ENCODE measurements at places on chromosomes 1 and 21. TPM values are rescaled to one million over a fixed set of nuclear protein-coding genes. Genes with fewer than 3 reads are reported as not detected.

DNA sequence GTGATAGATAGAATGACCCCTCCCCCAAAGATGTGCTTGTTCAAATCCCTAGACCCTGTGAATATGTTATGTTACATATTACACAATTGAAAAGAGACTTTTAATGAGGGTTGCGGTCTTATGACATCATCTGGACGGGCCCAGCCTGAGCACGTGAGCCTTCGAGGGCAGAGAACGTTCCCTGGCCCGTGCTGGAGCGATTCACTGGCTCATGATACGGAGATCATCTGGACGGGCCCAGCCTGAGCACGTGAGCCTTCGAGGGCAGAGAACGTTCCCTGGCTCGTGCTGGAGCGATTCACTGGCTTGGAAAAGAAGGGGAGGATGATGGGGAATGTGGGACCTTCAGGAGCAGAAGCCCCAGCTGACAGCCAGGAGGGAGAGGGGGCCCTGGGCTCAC, 34.4 kb upstream of the COL18A1 start:
- no peak for DNase-seq

Gene FAM151A
- not detected for total RNA-seq

GRCh38 chr1:17561247-17561548, 21.7 kb downstream of the ARHGEF10L start:
- DNase-seq, result no peak

GRCh38 chr1:150146849-150147542, 2.7 kb upstream of the PLEKHO1 start:
- no peak for DNase-seq

- no peak for DNase-seq
These were observed 53.2 kb upstream of the MRPS6 start for GRCh38 chr21:34020005-34020847.

Gene MROH9
- total RNA-seq, result not detected

DNA sequence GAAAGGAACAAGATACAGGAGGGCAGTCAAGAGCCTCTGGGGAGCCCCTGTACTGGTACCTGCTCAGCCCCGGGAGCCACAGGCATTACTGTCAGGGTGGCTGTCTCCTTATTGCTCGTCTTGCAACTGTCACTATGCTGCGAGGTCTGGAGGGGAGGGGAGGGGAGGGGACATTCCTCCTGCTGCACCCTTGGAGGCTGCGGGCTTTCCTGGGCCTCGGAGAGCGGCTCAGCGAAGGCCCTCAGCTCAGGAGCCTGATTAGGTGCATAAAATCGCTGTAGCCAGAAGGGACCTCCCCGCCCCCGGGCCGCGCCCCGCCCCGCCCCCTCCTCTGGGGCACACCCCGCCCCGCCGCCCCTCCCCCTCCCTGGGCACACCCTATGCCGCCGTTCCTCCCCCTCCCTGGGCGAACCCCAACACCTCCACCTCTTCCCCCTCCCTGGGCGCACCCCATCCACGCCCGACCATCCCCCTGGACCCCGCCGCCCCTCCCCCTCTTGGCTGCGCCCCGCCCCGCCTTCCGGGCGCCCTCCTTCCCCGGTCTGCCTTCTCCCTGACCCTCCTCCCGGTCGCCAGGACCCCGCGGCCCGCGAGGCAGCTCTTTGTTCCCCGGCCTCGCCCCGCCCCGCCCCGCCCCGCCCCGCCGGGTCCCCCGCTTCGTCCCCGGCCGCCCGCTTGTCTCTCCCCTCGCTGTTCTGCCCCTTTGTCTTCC, 35.5 kb downstream of the CACHD1 start:
- peak; percentile 89 for DNase-seq

DNA sequence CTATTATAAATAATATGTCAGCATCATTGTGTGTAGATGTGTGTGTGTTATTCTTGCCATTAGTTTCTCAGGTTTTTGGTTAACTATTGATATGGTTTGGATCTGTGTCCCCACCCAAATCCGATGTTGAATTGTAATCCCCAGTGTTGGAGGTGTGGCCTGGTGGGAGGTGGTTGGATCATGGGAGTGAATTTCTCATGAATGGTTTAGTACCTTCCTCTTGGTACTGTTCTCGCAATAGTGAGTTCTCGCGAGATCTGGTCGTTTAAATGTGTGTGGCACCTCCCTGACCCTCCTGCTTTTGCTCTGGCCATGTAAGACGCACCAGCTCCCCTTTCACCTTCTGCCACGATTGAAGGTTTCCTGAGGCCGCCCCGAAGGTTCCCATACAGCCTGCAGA, 9.6 kb upstream of the POFUT2 start:
- DNase-seq, result no peak

DNA sequence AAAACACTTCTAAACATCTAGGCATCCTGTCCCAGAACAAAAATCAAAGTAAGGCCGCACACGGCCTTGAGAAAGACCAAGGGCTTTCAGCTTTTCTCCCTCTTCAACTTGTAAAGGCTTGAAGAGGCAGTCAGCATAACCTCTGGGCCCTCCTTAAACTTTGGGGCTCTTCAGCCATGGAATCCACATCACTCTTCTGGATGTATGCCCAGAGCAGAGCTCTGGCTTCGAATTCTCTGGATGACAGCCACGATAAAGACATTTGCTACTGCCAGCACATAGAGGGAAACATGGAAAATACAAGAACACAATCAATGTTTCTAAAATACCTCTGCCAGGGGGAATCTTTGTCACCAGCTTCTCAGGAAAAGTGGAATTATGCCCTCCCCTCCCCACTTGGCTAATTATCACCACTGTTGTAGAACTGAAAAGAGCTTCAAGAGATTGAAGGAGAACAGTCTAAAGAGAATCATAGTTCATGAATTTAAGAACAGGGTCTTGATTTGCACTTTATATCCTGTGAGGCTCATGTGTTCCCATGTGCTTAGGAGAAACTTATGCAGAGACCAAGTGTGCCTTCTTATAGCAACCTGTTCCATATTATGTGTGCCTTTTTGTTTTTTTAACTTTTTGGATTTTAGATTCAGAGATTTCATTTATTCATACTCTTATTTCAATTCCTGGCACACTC, 39.0 kb upstream of the DPT start:
- DNase-seq, result no peak

DNA sequence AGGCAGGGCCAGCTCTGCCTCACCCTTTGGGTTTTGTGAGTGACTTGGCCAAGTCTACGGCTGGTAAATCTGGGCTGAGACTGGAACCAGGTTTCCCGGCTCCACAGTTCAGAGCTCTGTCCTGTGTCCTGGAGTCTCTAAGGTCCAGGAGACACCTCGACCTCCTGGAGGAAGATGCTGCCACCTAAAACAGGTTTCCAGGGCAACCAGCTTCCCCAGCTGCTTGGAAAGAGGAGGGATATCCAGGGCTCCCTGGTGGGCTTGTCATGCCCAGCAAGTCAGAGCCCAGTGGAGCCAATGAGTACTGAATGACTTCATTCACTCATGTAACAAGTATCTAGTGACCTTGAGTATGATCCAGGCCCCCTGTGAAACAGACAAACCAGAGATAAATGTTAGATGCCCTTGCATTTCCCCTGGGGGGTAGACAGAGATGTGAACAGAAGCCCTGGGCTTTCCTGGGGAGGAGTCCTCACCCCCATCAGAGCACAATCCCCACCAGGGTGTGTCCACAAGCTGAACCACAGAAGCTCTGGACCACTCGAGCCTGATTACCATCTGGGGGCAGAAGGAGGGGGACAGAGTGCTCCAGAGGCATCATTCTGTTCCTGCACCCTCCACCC, 181.2 kb upstream of the RAB4A start:
- DNase-seq, result no peak

Gene TNFRSF4
- total RNA-seq, result not detected

Gene CXADR
- 226 TPM for total RNA-seq

Gene KLHDC8A
- total RNA-seq, result 20.2 TPM

DNA sequence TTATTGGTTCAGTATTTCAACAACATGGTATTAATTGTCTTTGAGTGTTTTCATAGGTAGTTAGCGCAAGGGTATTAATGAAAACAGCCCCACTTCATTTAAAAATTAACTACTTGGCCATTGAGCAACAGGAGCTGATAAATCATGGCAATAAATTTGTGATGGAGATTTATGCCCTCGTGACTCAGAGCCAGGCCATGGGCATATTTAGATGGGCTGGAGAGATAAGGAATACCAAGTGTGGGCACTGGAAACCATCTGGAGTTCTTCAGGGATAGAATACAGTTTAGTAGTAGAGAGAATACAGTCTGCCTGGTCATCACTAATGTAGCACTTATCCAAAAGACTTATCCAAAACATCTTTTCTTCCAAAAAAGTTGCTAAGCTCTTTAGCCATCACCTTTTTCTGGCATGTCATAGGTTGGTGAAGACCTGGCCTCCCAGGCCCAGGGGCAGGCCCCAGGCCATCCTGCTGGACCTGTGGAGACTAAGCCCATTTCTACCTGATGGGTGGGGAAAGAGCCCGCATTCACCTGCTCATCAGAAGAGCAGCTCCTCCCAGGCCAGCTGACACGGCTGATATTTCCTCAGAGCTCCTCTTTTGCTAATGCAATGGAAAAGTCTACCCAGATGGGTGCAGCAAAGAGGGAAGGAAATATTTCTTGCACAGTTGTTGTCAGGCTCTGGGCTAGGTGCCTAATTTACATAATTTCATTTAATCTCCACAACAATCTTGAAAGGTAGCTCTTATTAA, 238.0 kb downstream of the TM2D1 start:
- no peak for DNase-seq

DNA sequence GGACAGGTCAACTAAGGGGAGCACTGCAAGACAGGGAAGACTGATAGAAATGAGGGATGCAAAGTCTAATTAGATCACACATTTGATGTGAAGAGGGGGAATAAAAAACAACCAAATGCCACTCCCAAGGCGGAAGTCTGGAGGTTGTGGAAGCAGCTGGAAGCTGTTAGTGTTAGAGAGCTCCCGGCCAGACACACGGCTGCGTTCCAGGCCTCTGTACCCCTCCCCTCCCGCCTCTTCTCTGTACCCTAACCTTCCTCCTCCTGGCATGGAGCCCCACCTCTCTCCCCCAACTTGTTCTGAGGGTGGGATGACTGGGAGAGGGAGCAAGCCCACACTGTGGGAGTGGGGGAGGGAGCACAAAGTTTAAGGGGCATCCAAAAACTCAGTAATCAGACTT, 67.0 kb downstream of the PLEKHA6 start:
- no peak for DNase-seq

Gene MCOLN3
- 0.47 TPM for total RNA-seq

Gene MTARC2
- total RNA-seq, result not detected

DNA sequence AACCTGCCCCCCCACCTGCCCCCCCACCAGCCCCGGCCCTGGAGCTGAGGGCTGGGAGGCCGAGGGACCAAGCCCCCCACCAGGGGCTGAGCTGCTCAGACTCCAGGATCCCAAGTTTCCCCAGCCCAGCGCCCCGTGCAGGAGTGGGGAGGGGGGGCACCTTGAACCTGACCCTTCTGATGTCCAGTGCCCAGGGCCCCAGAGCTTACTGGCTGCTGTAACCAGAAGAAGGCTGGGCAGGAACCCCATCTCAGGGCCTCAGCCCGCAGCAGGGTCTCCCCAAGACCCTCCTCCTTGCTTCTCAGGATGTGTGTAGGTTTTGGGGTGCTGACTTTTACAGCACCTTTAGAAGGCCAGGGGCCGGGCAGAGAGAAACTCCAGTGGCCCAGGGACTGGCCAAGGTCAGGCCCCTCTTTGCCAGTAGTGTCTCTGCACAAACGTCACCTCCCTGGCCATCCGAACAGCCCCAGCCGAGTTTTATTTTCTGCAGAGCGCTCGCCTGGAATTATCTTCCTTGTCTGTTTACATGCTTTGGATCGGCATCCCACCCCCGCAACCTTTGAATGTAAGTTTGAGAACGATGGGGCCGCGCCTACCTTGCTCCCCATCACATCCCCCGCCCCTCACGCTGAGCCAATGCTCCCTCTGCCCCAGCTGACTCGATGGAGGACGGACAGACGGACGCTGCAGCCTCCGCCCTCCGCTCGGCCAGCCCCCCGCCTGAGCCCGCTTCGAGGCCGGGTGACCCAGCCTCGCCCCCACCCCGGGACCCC, 70.1 kb upstream of the CASZ1 start:
- DNase-seq, result peak; percentile 75

Gene TSPEAR
- not detected for total RNA-seq

DNA sequence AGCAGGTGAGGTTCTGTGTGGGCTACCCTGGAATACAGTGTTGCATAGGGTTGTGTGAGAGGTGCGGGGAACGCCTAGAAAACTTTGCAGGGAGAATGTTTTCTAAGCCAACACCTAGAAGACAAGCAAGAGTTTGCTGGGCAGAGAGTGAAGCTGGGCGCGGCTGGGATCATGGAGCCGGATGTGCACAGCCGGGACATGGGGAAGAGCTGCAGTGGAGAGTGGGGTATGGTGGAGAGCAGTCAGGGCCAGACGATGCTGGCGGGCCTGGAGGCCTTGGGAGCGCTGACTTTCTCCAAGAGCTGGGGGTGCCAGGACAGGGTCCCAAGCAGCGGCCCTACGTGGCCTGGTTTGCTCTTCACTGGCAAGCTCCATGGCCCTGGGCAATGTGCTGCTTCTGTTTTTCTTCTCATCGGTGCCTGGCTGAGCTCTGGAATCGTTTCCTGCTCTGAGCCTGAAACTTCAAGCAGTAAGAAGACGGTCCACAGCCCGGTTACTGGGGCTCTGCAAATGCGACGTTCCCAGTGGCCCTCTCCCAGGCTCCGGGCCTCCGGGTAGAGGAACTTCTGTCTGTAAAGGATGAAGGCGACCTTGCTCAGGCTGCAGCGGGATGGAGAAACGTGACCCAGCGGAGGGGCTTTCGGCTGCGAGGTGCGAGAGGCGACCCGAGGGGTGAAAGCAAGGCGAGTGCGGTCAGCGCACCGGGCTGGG, 51.9 kb upstream of the CD34 start:
- DNase-seq, result no peak

GRCh38 chr1:4380564-4381168, 273.7 kb upstream of the AJAP1 start:
- no peak for DNase-seq

Gene UBE2Q1
- total RNA-seq, result 36.0 TPM

Gene ASCL5
- total RNA-seq, result not detected

DNA sequence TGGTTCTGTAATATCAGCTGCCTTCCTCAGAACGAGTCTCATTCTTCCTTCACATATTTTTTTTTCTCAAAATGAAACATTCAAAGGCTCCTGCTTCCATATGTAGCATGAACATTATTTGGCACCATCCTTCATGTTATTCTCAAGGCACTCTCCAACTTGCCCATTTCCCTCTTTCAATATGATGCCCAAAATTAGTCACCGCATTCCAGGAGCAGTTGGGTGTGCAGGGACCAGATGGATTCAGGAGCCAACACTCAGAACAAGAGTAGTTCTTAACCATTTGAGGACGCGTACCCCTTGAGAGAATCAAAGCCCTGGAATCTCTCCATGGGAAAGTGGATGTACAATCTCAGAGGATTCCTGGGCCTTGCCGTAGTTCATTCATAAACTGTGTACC, 50.3 kb downstream of the KCNK1 start:
- no peak for DNase-seq

DNA sequence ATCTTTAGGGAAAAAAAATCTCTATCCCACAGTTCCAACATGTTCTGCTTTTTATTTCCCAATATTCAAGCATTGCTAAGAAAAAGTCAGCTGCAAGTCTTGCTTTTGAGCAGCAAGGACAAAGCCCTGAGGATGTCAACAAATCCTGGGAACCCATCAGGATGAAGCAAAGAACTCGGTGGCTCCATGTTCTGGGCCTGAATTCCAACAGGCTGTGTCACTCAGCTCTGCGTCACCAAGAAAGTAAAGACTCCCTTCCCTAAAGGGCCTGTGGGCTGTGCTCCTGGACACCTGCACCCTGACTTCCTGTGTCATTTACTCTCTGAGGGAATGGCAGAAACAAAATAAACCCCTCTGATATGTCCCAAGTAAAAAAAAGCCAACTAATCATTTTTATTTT, 95.5 kb downstream of the TIAM1 start:
- DNase-seq, result no peak

GRCh38 chr1:218613105-218613504, 268.0 kb downstream of the TGFB2 start:
- no peak for DNase-seq

GRCh38 chr1:76336931-76337371, 262.4 kb downstream of the ST6GALNAC3 start:
- peak; percentile 28 for DNase-seq
